ENCODE measurements at places on chromosomes 1 and 21. TPM values are rescaled to one million over a fixed set of nuclear protein-coding genes. Genes with fewer than 3 reads are reported as not detected.

The NEXN gene
- 5.4 TPM for total RNA-seq

The SPTA1 gene
- total RNA-seq: not detected

The B4GALT2 gene
- total RNA-seq: 131 TPM

The SPRR1B gene
- total RNA-seq: not detected

The ZBTB8B gene
- not detected for total RNA-seq

The UMODL1 gene
- total RNA-seq: under 0.01 TPM

The LRRC8D gene
- 14.1 TPM for total RNA-seq
